ENCODE measurements at places on chromosomes 12 and 14.

GRCh38 chr14:81031488-81031887, 76.1 kb downstream of the TSHR start:
- H3K4me1 ChIP-seq: no peaks in the 10 kb centered on the region
- DNase-seq: no peak
- no peak overlapping the region for H3K4me3 ChIP-seq
- H3K36me3 ChIP-seq: no peaks in the 10 kb centered on the region

GRCh38 chr14:104237651-104238423, 99.5 kb downstream of the KIF26A start:
- no peaks in the 10 kb centered on the region for H3K36me3 ChIP-seq
- no peak for DNase-seq
- peaks cover 11% of the 10 kb centered on the region for H3K4me1 ChIP-seq
- H3K4me3 ChIP-seq: no peak overlapping the region

DNA sequence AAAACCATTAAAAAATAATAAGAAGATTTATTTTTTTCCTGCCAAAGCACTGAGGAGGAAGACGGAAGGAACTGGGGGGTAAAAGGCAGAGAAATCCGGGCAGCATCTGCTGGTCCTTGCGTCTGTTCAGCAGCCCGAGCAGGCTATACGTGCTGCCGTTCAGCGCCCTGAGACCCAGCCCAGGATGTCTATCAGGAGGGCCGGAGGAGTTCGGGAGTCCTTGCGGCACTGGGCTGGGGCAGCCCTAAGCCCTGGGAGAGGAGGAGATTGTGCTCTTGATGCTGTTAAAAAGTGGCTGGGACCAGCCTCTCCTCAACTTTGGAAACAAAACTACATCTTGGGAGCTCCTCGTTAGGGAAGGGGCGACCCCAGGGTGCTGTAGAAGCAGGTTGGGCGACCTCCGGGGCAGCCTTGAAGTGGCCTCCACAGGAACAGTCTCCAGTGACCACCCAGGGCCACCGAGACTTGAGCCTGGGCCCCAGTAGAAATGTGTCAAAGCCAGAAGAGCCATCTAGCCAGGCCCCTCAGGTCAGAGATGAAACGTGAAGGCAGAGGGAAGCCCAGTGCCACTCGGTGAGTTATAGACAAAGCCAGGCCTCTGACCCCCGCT, 14.3 kb downstream of the PGF start:
- no peak for DNase-seq
- H3K27me3 ChIP-seq: no peaks in the 10 kb centered on the region

GRCh38 chr12:77492536-77492935, 338.2 kb upstream of the NAV3 start:
- no peak overlapping the region for H3K27ac ChIP-seq
- H3K27me3 ChIP-seq: no peaks in the 10 kb centered on the region
- no peaks in the 10 kb centered on the region for H3K36me3 ChIP-seq
- DNase-seq: no peak
- peaks cover 4% of the 10 kb centered on the region for H3K4me1 ChIP-seq

DNA sequence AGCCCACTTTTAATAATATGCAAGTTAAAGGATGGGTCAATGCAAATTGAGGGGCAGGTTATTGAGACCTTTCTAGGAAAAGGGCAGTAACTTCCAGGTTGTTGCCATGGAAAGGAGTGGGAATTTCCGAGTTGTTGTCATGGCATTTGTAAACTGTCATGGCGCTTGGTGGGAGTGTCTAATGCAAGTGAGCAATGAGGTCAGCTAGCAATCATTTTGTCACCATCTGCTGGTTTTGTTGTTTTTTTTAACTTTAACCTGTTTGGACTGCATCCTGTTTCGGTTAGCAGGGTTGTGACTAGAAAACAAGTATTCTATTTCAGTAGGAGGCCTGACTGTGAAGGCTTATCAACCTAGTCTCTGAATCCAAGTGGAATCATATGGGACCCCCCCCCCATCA, 85.8 kb upstream of the TSPAN11 start:
- no peaks in the 10 kb centered on the region for H3K4me1 ChIP-seq
- H3K36me3 ChIP-seq: no peaks in the 10 kb centered on the region
- DNase-seq: no peak
- H3K27me3 ChIP-seq: peaks cover 13% of the 10 kb centered on the region
- H3K4me3 ChIP-seq: no peak overlapping the region
- H3K27ac ChIP-seq: no peak overlapping the region

DNA sequence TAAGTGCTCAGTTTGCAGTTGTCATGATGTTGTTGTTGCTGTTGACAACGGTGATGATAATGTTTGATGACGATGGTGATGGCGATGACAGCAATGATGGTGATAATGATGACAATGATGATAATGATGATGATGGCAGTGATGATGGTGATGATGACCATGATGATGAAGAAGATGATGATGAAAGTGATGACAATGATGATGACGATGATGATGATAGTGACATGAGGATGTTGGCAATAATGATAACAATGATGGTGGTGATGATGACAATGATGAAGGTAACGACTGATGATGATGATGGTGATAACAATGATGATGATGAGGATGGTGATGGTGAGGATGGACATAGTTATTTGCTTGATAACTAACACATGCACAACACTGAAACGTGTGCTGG, 778.5 kb downstream of the VRK1 start:
- no peak overlapping the region for H3K4me3 ChIP-seq
- no peaks in the 10 kb centered on the region for H3K4me1 ChIP-seq
- no peak for DNase-seq
- H3K27ac ChIP-seq: no peak overlapping the region

- no peaks in the 10 kb centered on the region for H3K27me3 ChIP-seq
- H3K27ac ChIP-seq: no peak overlapping the region
Measured at GRCh38 chr12:25186788-25187402, 8.1 kb downstream of the DNAI7 start.

- no peaks in the 10 kb centered on the region for H3K36me3 ChIP-seq
- H3K27me3 ChIP-seq: no peaks in the 10 kb centered on the region
- H3K27ac ChIP-seq: no peak overlapping the region
- H3K4me1 ChIP-seq: no peaks in the 10 kb centered on the region
- H3K4me3 ChIP-seq: no peak overlapping the region
Measured at GRCh38 chr14:53444677-53445312, 291.7 kb upstream of the DDHD1 start.

GRCh38 chr12:96084624-96085023, 49.2 kb upstream of the LTA4H start:
- no peaks in the 10 kb centered on the region for H3K27me3 ChIP-seq
- no peak overlapping the region for H3K4me3 ChIP-seq
- no peaks in the 10 kb centered on the region for H3K4me1 ChIP-seq
- no peaks in the 10 kb centered on the region for H3K36me3 ChIP-seq
- DNase-seq: no peak
- H3K27ac ChIP-seq: no peak overlapping the region

GRCh38 chr12:41293461-41293860, 105.3 kb downstream of the PDZRN4 start:
- no peak overlapping the region for H3K27ac ChIP-seq
- H3K4me3 ChIP-seq: no peak overlapping the region
- DNase-seq: no peak
- H3K36me3 ChIP-seq: no peaks in the 10 kb centered on the region
- no peaks in the 10 kb centered on the region for H3K4me1 ChIP-seq
- H3K27me3 ChIP-seq: no peaks in the 10 kb centered on the region

GRCh38 chr12:126347421-126347820, 1282.2 kb downstream of the AACS start:
- no peaks in the 10 kb centered on the region for H3K4me1 ChIP-seq

DNA sequence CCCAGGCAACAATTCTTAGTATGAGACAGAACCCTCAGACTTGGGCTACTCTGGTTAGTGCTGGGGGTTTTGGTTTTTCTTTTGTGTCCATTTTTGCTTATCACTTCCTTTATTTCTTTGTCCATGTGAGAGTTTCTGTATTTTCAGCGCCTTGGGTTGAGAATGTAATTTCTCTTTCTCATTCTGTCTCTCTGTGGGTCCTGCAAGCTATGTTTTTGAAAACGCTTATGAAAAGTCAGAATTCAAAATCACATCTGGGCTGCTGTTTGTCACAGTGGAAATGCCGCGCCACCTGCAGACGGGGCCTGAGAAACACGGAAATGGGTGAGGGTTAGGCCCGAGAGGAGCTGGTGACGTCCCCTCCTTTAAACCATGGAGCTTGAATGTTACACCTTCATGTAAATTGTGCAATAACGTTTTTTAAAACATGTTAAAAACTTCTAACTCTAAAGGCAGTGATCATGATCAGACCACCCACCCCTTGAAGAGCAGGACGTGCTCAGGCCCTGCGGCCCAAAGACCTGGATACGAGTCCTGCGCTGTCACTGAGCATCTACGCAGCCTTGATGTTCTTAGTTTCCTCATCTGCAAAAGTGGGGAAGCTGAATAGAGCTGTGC, 26.1 kb downstream of the JDP2 start:
- H3K27me3 ChIP-seq: no peaks in the 10 kb centered on the region
- H3K4me1 ChIP-seq: peaks cover 82% of the 10 kb centered on the region
- H3K27ac ChIP-seq: peak overlapping the region; percentile 78
- H3K4me3 ChIP-seq: no peak overlapping the region
- no peak for DNase-seq

GRCh38 chr12:100473716-100474150, at the start of gene NR1H4:
Gene NR1H4, plus strand, starts transcription at chr12:100473866. Its CDS starts 19,458 bp downstream, at chr12:100493324.
- no peaks in the 10 kb centered on the region for H3K4me1 ChIP-seq
- no peaks in the 10 kb centered on the region for H3K27me3 ChIP-seq
- no peak within 1 kb of the TSS for H3K27ac ChIP-seq
- no peak within 1 kb of the TSS for H3K4me3 ChIP-seq
- no peaks in the 10 kb centered on the region for H3K36me3 ChIP-seq

- no peak overlapping the region for H3K27ac ChIP-seq
- no peaks in the 10 kb centered on the region for H3K27me3 ChIP-seq
- no peak for DNase-seq
- no peaks in the 10 kb centered on the region for H3K36me3 ChIP-seq
Measured at GRCh38 chr12:127893895-127894609, 372.9 kb upstream of the TMEM132C start.

DNA sequence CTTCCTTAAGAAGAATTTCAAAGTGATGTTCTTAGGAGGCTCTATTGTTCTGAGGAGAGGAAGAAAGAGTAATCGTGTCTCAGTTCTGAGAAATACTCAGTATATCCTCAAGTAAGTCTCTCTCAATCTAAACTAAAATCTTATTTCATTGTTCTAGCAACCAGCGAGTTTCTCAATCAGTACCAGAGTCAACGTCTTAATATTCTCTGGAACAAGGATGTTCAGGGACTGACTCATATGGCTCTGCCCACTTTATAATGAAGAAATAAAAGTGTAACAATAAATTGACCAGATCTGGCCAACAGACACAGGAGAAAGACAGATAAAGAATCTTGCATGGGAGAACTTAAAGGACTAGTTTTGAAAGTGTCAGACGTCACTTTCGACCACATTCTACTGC, 469.8 kb upstream of the FLRT2 start:
- no peak overlapping the region for H3K27ac ChIP-seq
- no peaks in the 10 kb centered on the region for H3K27me3 ChIP-seq
- DNase-seq: no peak

DNA sequence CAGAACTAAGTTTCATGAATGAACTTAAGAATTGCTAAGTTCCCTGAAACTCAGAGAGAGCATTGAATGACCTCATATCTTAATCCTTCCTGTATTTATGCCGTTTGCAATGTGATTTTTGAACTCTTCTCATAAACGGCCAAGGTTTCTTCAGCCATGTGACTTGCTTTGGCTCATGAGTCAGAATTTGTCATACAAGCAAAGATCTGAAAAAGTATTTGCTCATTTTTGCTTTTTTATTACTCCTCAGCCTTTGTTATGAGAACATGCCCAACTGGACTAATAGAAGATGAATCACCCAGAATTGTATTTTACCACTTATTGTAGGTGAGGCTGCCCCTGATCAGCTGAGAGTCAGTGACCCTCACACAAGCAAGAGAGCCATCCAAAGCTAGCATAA, 693.8 kb downstream of the BCL11B start:
- no peaks in the 10 kb centered on the region for H3K4me1 ChIP-seq
- peaks cover 3% of the 10 kb centered on the region for H3K27me3 ChIP-seq
- H3K27ac ChIP-seq: no peak overlapping the region
- no peak for DNase-seq

- no peaks in the 10 kb centered on the region for H3K36me3 ChIP-seq
- no peaks in the 10 kb centered on the region for H3K4me1 ChIP-seq
- peaks cover 3% of the 10 kb centered on the region for H3K27me3 ChIP-seq
Measured at GRCh38 chr12:107226126-107226525, 132.8 kb upstream of the CRY1 start.
